ENCODE measurements at places on chromosomes 2 and 18. TPM values are rescaled to one million over a fixed set of nuclear protein-coding genes. Genes with fewer than 3 reads are reported as not detected.

Gene UGT1A4
- total RNA-seq, result not detected

Gene PROKR1
- total RNA-seq, result not detected

Gene REL
- 2.4 TPM for total RNA-seq

Gene PPP1R1C
- total RNA-seq, result 1.3 TPM

Gene C1GALT1C1L
- total RNA-seq, result 0.33 TPM

Gene GCG
- not detected for total RNA-seq

Gene ANKRD36B
- 9.3 TPM for total RNA-seq

Gene WNT10A
- total RNA-seq, result 1.1 TPM

Gene DYSF
- 37.0 TPM for total RNA-seq

Gene EPG5
- total RNA-seq, result 22.1 TPM

Gene CCDC142
- total RNA-seq, result 9.5 TPM

Gene LRRTM1
- 0.13 TPM for total RNA-seq

Gene SLC14A1
- 0.38 TPM for total RNA-seq

Gene TTC31
- 22.2 TPM for total RNA-seq

Gene TUBA3E
- total RNA-seq, result not detected

Gene PRSS56
- total RNA-seq, result not detected

Gene C2orf80
- not detected for total RNA-seq

Gene CDKL4
- not detected for total RNA-seq

Gene KYNU
- total RNA-seq, result under 0.01 TPM

Gene SH2D6
- not detected for total RNA-seq
